ENCODE measurements at places on chromosomes 2 and 18.

- no peak for DNase-seq
These were observed 270.5 kb upstream of the CDH19 start for GRCh38 chr18:66874375-66874774.

- DNase-seq = no peak
These were observed 60.8 kb upstream of the DNMT3A start for GRCh38 chr2:25402477-25402876.

- no peak for DNase-seq
These were observed 44.4 kb downstream of the PTPN2 start for GRCh38 chr18:12839526-12840196.

GRCh38 chr2:182077448-182078142, 91.9 kb downstream of the PPP1R1C start:
- DNase-seq = no peak

DNA sequence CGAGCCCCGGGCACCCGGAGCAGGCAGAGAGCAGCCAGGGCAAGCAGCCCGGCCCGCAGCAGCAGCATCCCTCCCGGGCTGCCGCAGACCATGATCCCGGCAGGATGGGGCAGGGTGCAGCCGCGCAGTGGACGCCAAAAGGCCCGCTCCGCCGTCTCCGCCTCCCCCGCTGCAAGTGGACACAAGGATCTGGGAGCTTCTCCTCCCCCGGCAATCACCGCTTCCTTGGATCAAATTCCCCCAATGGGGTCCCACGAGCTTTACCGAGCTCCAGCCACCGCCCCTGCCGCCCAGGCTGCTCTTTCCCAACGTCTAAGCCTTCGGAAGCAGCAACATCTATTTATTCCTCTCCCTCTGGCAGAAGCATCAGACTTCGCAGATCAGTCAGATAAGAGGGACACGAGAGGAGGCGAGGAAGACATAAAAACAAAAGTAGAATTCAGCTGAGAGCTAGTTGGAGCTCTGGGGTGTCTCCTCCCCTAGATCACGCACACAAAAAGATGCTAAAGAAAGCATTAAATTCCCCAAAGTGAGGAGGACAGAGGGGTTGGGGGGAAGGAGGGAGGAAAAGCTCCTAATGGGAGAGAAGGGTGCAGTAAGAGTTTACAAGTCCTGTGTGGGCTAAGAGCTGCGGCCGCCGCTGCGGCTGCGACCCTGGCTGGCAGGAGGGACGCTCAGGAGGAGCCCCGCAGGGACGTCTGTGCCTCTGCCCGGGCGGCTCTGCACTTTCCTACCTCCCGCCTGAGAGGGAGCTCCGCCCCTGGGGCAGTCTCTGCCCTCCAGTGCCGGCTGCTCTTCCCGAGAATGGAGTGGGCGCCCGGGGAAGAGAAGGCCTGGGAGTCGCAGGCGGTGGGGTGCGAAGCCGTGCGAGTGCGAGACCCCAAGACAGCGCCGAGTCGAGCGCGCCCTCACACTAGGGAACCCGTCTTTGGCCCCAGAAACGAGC, at the start of gene FRZB:
Gene FRZB, minus strand, starts transcription at position 177 of the 946 bp plus-strand sequence. Its CDS starts 85 bp downstream, at position 92.
- no peak for DNase-seq

- no peak for DNase-seq
These were observed 63.7 kb downstream of the COPS8 start for GRCh38 chr2:237149425-237149824.

DNA sequence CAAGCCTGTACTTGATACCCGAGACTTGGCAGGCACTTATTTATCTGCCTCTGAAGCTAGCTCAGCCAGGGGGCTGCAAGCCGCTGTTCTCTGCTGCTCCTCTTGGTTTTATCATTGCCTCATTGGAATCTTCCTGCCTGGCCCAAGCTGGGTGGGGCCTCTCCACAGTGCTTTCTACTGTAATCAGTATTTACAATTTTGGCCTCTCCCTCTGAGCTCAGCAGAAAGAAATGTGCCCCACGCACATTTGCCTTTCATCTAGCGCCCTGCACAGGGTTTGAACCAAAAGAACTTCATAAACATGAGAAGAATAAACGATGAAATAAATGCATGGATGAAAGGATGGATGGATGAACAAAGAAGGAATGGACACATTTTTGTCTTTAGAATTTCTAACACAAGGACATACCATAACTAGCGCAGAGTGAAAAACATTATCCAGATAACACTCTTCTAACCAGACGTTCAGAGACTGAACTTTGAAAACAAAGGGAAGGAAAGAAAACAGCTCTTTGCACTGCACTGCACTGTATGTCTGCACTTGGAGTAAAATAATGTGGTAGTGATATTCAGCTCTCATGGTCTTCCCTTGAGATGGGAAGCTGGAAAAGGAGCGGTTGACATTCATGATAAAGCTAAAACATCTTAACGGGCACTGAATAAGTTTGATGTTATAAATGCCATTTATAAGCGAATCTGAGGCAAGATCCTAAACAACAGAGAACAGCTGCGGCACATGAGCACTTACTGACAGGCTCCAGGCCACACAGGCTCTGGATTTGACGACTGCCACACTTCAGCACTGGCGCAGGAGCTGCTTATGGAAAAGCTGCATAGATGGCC, 86.8 kb upstream of the SP3 start:
- DNase-seq = no peak

GRCh38 chr2:239768907-239769553, 256.1 kb downstream of the NDUFA10 start:
- no peak for DNase-seq

GRCh38 chr2:127049927-127050802, 56.8 kb downstream of the BIN1 start:
- peak; percentile 61 for DNase-seq

DNA sequence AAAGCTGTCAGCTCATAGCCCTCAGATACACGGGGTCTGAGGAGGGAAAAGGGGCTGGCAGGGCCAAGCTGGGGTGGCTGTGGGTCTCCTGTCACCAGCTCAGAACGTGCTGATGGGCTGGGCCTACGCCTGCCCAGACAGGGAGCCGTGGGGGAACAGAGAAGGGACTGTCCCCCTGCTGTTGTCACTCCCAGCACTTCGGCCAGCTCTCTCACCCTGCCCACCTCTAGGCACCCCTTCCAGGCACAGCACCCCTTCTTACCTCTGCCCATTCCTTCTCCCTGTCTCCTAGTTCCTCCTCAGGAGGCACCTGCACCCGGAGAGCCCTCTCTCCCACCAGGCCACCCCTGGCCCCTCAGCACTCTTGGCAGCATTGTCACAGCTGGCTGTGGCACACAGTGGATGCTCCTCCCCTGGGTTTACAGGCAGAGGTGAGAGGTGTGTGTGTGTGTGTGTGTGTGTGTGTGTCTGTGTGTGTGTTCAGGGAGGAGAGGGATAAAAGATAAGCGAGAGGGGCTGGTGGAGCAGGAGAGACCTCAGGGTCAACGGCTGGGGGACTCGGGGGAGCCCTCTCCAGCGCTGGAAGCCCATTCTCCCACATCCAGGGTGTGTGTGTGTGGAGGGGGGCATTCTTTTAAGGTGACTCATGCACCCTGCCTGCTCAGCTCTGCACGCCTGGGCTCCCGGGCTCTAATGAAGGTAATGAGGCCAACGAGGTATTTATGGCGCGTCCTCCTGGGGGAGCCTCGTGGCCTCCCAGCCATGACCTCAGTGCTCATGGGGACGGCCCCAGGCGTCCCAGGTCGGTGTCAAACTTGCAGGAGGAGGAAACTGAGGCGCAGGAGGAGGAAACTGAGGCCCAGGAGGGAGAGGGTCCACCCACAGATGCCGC, 66.1 kb upstream of the SMAD7 start:
- no peak for DNase-seq

GRCh38 chr2:207807516-207807915, 37.8 kb upstream of the FZD5 start:
- DNase-seq = no peak

DNA sequence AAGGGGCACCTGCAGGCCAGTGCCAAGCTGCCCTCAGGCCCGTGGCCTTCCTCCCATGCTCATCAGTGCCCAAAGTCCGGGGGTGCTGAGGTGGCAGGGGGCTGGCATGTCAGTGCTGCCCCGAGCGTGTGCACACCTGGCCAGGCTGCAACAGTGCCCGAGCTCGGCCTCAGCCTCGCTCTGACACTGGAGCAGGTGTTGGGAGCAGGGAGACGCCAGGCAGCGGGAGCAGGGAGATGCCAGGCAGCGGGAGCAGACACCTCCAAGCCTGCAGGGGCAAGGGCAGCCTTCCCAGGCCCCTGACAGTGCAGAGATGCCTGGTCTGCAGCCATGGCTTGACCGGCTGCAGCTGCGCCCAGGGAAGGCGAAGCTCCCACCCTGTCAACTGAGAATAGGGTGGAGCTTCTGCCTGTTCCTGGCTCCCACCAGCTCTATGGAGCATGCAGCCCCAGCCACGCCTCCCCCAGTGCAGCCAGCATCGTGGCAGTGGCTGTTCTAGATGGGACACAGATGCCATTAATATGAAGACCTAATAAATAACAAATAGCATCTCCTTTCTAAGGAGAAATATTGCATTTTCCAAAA, 82.4 kb downstream of the DTNB start:
- no peak for DNase-seq

GRCh38 chr2:169160926-169161481, 91.6 kb downstream of the DHRS9 start:
- DNase-seq = no peak

GRCh38 chr2:189338115-189338514, 103.2 kb upstream of the WDR75 start:
- no peak for DNase-seq

GRCh38 chr18:33720133-33720532, 142.1 kb downstream of the ASXL3 start:
- no peak for DNase-seq

GRCh38 chr2:178630581-178630980, 150.3 kb downstream of the PLEKHA3 start:
- DNase-seq = no peak

DNA sequence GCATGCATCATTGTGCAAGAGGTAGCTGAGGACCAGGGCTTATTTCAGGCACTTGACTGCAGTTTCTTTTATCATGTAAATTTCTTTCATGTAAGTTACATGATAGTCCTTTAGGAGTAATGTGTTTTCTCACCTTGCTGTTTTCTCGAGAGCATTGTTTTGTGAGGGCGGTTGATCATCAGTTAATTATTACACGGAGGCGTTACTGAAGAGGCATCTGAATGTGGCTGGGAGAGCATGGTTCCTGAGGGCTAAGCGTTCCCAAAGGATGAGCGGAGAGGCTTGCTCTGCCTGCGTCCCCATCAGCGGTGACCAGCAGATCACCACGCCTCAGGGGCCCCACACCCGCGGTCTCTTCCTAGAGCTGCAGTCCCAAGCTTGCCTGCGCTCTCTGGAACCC, 156.1 kb upstream of the NFATC1 start:
- DNase-seq = no peak

DNA sequence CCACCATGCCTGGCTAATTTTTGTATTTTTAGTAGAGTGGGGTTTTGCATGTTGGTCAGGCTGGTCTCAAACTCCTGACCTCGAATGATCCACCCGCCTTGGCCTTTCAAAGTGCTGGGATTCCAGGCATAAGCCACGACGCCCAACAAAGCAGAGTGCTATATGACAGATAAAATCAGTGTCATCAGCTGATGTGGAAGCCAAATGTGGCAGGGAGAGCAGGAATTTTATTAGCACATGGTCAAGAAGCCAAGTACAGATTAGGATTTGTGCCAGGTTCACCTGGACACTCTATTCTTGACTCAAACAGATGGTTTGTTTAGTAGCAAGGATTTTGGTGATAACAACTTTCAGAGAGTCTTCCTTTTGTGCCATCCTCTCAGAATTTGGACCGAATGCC, 62.7 kb downstream of the LCLAT1 start:
- DNase-seq = no peak

GRCh38 chr2:85666016-85666415, 2.0 kb downstream of the SFTPB start:
- no peak for DNase-seq

GRCh38 chr2:54641988-54642387, 81.5 kb upstream of the EML6 start:
- DNase-seq = no peak

DNA sequence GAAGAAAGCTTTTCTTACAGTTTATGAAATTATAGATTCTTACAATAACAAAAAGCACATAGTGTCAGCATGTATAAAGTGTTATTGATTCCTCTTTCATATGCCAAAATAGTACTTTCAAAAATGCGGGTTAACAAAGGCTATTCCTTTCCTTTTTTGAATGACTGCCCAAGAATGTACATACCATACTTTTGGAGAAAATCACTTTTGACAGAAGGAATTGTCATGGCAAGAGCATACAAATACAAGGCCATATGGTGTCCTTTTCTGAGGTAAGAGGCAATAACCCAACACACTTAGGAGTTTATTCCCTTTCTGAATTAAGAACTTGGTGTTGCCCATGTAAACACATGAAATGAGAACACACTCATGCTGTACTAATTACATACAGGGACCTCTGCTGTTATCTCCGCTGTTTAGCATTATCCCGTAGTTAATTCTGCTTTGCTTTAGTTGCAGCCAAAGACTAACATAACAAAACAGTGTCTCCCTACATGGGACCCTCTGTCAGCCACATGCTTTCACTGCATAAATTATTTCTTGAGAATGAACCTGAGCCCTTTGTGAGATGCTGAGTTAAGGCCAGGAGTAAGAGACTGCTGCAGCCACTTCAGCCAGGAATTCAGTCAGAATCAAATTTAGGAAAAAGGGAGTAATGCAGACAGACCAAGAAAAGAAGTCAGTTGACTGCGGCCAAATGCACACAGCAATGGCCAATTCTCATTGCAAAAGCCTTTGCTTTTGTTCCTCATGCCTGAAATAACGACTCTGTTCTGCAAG, 67.0 kb downstream of the CDH2 start:
- no peak for DNase-seq

- no peak for DNase-seq
These were observed 167.7 kb downstream of the TDRD15 start for GRCh38 chr2:21291426-21291825.

- no peak for DNase-seq
These were observed 40.5 kb upstream of the PEX13 start for GRCh38 chr2:60976875-60977561.

DNA sequence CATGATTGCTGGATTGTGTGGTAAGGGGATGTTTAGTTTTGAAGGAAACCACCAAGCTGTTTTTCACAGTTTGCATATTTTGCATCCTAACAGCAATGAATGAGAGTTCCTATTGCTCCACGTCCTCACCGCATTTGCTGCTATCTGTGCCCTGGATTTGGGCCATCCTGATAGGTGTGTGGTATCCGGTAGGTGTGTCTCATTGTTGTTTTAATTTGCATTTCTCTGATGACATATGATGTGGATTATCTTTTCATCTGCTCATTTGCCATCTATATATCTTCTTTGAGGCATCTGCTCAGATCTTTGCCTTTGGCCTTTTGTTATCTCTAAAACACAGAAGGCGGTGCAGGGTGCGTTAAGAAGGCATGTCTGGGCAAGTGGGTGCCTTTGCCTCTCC, 73.3 kb downstream of the LONRF2 start:
- DNase-seq = no peak

DNA sequence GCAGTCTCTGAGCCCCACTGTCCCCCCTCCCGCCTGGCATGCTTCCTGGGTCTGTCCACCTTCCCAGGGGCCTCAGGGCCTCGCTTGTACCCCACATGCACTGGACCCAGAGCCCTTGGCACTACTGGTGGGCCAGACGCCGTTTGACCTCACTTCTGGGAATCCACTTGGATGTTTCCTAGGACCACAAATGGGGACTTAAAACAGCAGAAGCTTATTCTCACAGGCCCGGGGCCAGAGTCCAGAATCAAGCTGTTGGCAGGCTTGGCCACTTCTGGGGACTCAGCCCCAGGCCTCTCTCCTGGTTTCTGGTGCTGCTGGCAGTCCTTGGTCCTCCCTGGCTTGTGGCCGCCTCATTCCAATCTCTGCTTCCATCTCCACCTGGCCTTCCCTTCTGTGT, 19.6 kb downstream of the ANO7 start:
- no peak for DNase-seq

- no peak for DNase-seq
These were observed 152.6 kb downstream of the COPS8 start for GRCh38 chr2:237238249-237238648.

All from CD8-positive, alpha-beta T cell (primary cell).